ENCODE measurements at places on chromosomes 4 and X.

GRCh38 chr4:123073650-123074049, 151.3 kb upstream of the NUDT6 start:
- DNase-seq, result no peak

DNA sequence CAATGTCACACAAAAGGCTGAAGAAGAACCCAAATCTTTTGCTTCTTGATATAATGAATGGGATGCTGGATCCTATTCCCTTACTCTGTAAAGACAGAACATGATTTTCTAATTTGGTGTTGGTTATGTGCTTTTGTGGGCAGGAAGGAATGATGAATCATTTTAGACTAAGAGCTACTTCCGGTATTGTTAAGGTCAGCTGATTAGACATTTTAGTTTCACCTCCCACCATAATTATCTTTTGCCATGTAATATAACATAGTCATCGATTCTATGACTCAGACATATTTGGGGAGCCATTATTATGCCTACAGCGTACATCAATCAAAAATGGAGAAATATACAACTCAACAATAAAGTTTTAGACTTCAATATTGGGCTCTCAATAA, 265.3 kb downstream of the ZNF674 start:
- DNase-seq, result no peak

- no peak for DNase-seq
Observed at GRCh38 chrX:44735498-44735897, 108.3 kb upstream of the DUSP21 start.

DNA sequence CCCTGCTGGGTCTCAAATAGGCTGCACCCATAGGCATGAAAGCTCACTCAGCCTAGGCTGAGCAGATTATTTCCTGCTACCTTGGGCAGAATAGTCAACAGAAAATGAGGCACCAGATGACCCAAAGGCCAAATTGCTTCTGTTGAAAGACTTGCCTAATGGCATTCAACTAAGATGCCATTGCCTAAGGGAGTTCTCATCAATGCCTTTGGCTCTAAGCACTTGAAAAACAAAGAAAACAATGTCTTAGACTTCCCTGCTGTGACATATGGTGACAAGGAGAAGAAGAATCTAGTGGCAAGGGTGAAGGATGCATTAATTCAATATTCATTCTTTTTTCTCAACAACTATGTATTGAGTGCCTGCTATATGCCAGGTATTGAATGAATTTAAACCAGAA, 25.7 kb upstream of the PCDH19 start:
- no peak for DNase-seq

- no peak for DNase-seq
Observed at GRCh38 chr4:5224340-5224739, 173.1 kb downstream of the STK32B start.

- DNase-seq, result no peak
Observed at GRCh38 chr4:41452484-41453225, 85.3 kb upstream of the LIMCH1 start.

DNA sequence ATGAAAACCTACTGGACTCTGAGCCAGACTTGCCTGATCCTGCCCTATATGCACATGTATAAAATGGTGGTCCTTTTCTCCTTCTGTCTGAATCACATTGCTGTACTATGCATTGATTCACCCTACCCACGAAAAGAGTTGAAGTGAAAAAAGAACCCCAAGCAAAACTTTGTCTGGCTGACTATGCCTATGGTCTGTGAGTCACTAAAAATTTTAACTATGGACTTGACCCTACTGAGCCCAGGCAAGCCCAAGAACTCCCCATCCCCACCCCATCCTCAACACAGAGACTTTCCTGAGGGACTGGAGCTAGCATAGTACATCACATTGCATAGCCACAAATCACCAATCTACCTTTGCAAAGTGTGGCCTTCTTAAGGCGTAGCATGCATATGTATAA, 116.6 kb upstream of the TENM3 start:
- DNase-seq, result no peak

DNA sequence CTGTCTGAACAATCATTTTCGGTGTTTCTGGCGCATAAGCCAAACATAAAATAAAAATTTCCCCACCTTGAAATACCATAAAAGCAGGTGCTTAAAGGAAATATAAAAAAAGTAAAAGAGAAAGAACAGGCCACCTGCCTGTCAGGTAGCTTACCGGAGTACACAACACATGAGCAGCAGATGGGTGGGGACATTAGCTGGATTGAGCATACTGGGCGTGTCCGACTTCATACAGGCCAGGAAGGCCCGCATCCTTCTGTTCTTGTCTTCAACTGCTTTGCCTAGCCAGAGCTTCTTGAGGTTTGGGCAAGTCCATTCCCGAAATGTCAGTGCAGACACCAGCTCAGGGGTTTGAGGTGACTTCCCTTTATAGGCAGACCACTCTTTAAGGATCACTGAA, 66.7 kb downstream of the FAM120C start:
- DNase-seq, result no peak

GRCh38 chr4:19381068-19381467, 870.6 kb upstream of the SLIT2 start:
- no peak for DNase-seq

- no peak for DNase-seq
Observed at GRCh38 chr4:14700544-14700943, 301.7 kb upstream of the CPEB2 start.

GRCh38 chr4:151690164-151690870, 70.5 kb downstream of the GATB start:
- DNase-seq, result no peak

DNA sequence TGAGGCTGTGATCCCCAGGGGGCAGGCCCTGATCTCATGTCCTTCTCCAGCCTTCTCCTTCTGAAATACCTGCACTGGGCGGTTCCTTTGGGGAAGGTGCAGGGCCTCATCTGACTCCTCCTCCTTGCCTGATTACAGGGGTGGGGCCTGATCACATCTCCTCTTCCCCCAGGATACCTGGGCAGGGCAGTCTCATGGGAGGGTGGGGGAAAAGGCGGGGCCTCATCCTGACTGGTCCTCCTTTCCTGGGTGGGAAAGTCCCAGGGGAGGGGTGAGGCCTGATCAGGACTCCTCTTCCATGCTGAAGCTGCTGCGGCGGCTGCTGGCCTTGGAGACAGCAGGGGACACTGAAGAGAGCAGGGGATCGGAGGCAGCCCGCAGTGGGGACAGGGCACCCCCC, 13.3 kb downstream of the TFE3 start:
- DNase-seq, result no peak

- DNase-seq, result no peak
Observed at GRCh38 chr4:15990570-15991285, 27.8 kb upstream of the FGFBP2 start.

GRCh38 chrX:153765138-153766079, 1.4 kb downstream of the PLXNB3 start:
- DNase-seq, result no peak

DNA sequence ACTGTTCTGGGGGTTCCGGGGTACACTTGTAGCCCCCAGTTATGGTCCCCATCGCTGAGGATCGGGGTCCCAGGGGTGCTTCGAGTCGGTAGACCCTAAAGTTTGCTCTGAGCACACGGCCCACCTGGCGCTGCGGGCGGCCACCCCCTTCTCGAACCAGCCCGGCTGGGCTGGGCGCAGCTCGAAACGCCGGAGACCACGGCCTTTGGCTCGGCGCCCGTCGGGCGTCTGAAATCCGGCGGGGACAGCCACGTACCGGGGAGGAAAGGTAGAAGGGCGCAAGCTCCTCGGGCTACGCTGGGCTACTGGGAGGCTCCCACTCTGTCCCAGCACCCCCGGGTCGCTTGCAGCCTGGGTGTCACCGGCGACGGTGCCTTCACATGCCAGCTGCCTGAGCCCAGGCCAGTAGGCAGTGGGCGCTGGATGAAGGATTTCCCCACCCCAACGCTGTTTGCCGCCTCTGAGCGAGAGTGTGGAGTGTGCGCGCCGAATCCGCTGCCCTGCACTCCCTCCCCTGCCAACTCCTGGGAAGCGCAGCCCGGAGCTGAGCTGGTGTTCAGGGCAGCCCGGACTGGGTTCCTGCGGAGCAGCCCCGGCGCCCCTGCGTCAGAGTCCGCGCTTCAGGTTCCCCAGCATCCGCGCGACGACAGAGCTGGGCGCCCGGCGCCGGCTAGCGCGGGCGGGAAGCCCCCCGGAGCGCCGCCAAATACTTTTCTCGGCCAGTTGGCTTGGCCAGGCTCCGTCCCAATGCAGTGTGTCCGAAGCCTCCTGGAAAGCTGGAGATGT, 637 bp downstream of the MAMLD1 start:
- DNase-seq, result no peak

Measured in stimulated activated CD8-positive, alpha-beta memory T cell treated with anti-CD3 and anti-CD28 coated beads, Interleukin-4, amount 100 ng/mL, for 1 hour (primary cell).